ENCODE measurements at places on chromosomes 12 and 14.
A peak's percentile ranks its signal among the peaks of the same experiment; 100 is the strongest.

GRCh38 chr12:26906704-26907103 lies 31.1 kb downstream of the INTS13 start:
- no peak for DNase-seq

DNA sequence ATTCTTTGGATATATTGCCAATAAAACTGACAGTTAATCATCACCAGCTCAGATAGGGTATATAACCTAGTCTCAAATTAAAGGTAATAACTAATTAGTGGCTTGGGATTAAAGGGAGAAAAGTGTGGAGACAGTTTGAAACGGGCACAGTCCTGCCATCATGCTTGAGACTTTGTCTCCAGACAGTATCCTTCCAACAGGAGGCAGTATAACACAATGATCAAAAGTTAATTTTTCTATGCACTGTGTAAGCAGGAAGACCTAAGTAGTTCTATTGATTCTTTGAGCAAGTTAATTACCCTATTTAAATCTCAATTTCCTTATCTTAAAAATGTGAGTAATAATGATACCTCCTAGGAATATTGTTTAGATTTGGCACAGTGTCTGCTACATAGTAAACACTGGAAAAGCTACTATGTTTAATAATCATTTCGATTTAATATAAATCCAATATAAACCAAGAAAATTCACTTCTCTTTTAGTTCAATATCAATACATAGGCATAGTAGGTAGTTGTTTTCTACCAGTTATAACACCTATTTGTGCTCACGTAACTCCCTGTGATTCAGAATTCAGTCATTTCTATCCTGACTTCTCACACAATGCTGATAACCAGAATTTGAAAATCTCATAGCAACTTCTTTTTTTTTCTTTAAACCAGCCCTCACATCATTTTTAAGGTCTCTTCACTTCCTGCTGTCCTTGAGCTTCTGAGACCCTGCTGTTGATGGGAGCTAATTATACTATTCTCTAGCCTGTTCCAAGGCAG lies 53.7 kb downstream of the GALNT4 start:
- no peak for DNase-seq

- no peak for DNase-seq
Measured at GRCh38 chr12:123747309-123747708, 14.8 kb upstream of the DNAH10 start.

DNA sequence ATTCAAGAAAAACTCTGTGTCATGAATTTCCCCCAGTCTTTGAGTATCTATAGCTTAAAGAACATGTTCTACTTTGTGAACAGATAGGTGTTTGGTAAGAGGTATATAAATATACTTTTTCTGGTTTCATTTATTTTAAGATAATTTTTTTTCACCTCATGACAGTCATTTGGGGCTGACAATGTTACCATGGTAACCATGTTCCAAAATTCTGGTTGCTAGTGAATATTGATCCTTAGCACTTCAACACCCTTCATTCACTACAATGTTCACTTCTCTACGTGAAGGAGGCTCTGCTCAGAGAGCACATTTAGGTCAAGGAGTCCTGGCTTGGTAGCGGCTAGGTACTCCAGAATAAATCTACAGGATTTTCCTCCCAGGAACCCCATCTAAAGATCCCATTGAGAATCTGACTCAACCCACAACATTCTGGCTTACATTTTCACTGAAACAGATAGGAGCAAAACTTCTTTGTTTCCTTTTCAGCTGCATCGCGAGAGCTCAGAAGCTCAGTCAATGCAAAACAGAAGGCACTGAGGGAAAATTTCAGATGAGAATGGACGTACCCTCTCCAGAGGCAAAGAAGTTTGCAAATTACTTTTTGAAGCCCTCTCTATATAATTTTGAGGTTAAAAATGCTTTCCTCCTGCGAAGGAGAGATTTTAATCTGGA lies 93.6 kb downstream of the ARF6 start:
- no peak for DNase-seq

DNA sequence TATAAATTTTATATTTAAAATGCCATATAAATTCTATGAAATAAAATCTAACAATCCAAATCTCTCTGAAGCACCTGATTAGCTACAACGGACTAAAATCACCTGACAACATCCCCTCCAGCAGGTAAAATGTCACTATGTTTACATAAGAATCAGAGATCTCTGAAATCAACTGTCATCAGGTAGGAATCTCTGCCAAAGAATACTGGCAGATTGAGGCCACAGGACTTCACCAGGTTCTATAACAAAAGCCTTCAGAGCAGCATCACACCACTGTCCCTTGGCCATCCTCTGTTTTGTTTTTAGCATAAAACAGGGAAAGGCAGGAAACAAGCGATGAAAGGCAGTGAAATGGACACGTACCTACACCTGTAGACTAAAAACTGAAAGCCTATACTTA lies 22.1 kb downstream of the FGD6 start:
- no peak for DNase-seq

- DNase-seq = no peak
Measured at GRCh38 chr14:52998376-52999015, 47.6 kb upstream of the FERMT2 start.

- DNase-seq = no peak
Measured at GRCh38 chr12:111330800-111331752, 37.8 kb downstream of the PHETA1 start.

DNA sequence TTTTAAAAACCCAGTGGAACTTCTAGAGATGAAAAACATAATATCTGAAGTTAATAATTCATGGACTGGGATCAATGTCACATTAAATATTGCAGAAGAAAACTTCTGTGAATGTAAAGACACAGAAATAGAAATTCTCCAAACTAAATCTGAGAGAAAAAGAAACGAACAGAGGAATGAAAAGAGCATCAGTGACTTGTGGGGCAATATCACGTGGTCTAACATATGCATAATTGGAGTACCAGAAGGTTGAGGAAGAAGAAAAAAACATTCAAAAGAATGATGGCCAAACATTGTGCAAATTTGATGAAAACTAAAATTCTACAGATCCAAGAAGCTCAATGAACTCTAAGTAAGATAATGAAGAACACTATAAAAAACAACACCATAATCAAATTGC lies 130.8 kb downstream of the EFCAB11 start:
- DNase-seq = no peak

DNA sequence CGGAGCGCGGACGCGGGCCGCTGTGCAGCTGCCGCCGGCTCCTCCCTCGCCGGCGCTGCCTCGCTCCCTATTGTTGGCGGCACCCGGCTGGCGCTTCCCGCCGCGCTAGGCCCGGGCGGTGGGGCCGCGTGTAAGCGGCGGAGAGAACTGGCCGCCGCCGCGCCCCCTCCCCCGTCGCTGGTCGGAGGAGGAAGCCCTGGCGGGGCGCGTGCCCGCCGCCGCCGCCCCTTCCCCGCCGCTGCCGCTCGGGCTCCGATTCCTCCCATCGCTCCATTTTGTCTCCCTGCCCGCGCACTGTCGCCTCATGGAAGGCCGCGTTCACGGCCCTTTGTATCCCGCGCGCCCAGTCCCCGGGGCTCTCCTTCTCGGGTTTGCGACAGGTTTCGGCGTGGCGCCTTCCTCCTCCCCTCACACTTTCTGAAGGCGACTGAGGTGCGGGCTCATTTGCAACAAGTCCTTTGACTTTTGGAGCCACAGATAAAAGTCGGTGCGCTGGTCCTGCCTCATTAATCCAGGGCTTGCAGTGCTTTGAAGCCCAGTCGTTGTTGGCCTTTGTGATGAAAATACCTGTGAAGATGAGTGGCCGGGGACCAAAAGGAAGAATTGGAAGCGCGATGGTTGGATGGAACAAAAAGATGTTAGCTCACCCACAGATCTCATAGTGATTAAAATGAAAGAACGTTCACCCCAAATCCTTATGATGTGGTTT lies 707 bp downstream of the CPSF6 start:
- peak; percentile 61 for DNase-seq

DNA sequence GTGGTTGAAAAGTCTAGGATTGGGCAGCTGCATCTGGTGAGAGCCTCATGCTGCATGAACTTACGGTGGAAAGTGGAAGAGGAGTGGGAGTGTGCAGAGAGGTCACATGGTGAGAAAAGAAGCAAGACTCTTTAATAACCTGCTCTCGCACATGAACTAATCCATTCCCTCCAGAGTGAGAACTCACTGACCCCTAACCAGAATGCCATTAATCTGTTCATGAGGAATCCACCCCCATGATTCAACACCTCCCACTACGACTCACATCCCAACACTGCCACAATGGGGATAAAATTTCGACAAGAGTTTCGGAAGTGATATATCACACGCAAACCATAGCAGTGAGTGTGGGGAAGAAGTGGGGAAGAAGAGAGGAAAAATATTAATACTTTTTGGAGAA lies 377.4 kb downstream of the NAV3 start:
- no peak for DNase-seq

- DNase-seq = no peak
Measured at GRCh38 chr14:92747701-92748258, 647 bp downstream of the LGMN start.

GRCh38 chr14:32724867-32725471 lies 213.7 kb upstream of the NPAS3 start:
- DNase-seq = no peak

DNA sequence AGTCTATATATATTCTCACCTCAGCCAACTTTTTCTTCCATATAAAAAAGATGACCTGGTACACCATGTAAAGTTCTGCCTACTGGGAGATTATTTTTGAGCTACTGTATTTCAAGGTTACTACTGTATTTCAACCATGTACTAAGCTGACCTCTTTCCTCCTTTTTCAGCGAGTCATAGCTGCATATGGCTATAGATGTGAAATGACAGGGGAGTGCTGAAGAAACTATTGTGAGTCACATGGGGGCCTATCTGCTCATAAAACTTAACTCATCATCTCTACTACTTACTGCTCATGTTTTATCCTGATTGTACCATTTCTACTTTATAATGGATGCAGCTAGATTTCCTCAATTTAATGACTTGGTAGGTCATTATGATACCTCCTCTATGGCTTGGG lies 571.4 kb upstream of the ATP2B1 start:
- no peak for DNase-seq

- peak; percentile 16 for DNase-seq
Measured at GRCh38 chr14:45089813-45090212, 5.9 kb downstream of the PRPF39 start.

GRCh38 chr12:26043135-26044006 lies 81.5 kb downstream of the BHLHE41 start:
- no peak for DNase-seq

GRCh38 chr14:69956970-69957369 lies 77.8 kb downstream of the SMOC1 start:
- no peak for DNase-seq

DNA sequence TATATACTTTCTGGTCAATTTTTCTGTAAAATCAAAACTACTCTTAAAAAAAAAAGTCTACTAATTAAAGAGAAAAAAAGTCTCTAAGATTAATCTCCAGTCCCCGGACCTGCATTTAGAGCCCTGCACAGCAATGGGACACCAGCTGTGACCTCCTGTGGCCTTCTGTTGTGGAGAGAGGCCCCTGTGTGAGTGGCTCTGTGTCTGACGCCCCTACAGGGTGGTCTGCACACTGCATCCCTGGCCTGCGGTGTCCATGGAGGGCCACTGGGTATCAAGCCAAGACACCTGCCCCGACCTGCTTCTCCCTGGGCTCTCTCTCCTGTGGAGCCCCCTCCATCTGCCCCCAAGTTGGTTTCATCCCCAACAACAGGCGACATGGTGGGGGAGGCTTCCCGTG lies 248.0 kb upstream of the DIO3 start:
- DNase-seq = no peak

- DNase-seq = no peak
Measured at GRCh38 chr12:85484387-85484786, 204.4 kb downstream of the ALX1 start.

DNA sequence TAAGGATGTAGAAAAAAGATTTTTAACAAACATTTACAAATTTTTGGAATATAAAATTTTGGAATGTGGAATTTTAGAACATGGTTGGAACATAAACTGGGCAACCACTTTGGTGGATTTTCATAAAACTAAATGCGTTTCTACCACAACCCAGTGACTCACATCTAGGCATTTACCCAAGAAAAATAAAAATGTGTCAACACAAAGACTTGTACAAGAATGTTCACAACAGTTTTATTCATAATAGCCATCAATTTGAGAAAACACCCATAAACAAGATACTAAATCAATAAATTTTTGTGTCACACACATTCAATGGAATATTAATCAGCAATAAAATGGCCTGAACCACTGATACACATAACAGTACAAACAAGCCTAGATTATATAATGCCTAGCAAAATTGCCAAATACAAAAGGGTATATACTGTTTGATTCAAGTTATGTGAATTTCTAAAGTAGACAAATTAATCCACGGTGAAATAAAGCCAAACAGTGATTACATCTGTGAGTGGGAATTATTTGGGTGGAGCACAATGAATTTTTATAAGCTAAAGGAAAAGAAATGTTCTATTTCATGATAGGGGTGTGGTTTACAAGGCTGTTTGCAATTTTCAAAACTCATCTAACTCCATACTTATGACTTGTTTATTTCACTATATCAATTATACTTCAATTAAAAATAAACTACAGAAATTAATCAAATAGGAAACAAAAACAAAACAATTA lies 415.2 kb upstream of the OR4E1 start:
- DNase-seq = no peak

- no peak for DNase-seq
Measured at GRCh38 chr14:58430156-58430555, 2.6 kb downstream of the KIAA0586 start.

DNA sequence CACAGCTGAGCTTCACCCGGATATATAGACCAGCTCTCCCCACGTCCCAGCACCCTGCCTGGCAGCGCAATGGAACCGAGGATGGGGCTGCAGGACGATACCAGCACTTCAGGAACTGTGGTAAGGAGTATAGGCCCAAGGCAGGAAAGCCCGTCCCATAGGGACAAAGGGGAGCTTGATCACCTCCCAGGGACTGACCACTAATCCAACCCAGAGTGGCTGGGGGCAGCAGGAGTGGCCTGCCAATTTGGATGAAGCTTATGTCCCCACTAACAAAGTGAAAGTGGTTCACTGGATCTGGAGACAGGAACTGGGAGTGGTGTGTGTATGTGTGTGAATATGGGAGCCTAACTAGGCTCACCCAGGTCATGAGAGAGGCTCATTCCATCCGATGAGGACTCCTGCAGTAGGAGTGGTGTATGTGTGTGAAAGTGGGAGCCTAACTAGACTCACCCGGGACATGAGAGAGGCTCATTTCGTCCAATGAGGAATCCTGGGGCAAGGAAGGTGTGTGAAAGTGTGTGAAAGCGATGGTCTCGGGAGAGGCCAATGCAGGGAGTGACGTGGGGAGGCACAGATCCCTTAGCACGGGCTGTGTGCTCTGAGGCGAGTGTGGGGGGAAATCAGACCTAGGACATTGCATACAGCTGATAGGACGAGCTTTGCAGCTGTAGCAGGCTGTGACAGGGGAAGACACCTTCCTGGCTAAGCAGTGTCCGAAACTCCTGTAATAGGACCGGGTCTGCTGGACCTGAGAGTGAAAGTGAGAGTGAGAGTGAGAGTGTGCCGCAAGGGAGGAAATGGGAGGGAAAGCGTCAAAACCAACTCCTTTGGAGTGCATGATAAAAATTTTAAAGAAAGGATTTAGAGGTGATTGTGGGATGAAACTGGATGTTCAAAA lies 25.7 kb downstream of the KLRK1 start:
- DNase-seq = peak; percentile 41

DNA sequence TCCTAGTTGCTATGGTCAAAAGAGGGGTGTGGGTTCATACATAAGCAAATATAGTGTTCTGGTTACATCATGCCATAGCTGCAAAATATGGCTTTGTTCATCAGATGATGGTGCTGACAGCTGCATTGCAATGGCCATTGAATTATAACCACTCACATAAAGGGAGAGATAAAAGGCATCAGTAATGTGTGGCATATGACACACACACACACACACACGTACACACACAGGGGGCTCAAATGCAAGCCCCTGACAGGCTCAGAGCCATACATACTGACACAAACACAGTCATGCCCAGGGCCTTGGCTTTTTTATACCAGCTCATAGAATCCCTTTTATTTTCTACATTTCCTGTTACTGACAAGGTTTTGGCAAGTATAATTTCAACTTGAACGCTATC lies 698.9 kb downstream of the BCL11B start:
- DNase-seq = no peak

Data from stimulated activated CD4-positive, alpha-beta T cell treated with anti-CD3 and anti-CD28 coated beads, Interleukin-15, amount 100 ng/mL, for 24 hours (primary cell).